Kidney epithelial cell (primary cell): ENCODE measurements at places on chromosomes 16 and 17. TPM values are rescaled to one million over a fixed set of nuclear protein-coding genes. Genes with fewer than 3 reads are reported as not detected.

TMC7 gene
- 0.75 and 1.6 TPM in 2 replicates for total RNA-seq

GSDMA gene
- not detected in 2 replicates for total RNA-seq

IGF2BP1 gene
- 10.2 and 10.4 TPM in 2 replicates for total RNA-seq

GRCh38 chr16:70809392-70810060 is 8.6 kb upstream of the VAC14 start:
- DNase-seq: no peak

- no peak for DNase-seq
These were observed 24.8 kb upstream of the PIK3R6 start for GRCh38 chr17:8892338-8892690.

GRCh38 chr17:72430611-72431432 is 310.0 kb downstream of the SOX9 start:
- no peak for DNase-seq

DNA sequence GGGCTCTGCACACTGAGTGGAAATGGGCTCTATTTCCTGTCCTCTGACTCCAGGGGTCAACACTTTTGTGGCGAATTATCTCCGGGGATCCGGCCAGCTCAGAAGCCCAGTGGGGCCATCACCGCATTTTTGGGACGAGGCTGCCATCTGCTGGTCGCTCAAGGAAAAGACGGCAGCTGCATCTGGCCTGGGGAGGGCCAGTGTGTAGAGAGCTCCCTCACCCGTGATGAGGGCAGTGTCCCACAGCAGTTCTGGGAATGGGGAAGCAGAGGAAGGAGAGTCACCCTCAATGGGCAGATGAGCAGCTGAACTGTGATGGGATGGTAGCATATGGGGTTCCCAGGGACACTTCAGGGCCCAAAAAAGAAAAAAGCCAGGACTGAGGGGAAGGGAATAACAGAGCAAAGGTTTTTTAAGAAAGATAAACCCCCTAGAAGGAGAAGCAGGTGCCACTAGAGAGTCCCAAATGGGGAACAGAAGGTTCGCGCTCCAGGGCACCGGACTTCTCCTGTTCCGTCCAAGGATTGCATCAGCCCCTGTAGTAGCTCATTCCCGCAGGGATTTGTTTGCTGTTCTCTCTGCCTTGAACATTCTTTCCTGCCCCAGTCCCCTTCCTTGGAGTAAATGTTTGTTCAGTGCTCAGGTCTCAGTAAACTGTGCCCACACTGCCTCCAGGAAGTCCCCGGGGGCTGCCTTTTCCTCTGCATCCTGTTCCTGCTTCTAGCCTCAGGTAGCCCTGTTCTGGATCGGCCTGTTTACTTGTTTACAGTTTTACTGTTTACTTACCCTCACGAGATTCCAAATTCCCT is 9.3 kb upstream of the ABCC12 start:
- DNase-seq: peak; percentile 7

DNA sequence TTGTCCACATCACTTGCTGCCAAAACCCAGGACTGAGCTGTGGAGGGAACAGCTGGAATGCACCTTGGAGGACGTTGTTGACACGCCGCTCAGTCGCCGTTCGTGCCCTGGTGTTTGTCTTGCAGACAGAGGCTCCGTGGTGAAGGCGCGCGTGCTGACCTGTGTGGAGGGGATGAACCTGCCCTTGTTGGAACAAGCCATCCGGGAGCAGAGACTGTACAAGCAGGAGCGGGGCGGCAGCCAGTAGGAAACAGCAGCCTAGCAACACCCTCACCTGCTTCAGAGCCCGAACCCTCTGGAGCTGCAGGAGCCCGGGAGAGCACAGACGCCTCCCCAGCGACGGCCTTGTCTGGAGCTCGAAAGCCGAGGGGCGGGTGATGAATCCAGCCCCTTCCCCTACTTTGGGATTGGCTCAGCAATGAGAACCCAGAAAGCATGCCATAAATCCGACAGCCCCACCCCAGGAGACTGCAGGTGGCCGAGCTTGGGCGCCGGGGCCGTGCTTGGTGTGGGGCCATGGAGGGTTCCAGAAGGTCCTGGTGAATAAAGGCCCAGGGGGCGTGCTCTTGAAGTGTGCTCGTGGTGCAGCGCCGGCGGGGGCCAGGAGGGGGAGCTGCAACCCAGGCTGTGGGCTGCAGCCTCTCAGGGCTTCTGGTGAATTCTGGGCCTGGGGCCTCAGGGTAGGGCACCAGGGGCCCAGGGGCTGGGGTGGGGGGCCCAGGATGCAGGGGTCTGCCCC is 470 bp upstream of the CDK3 start:
- no peak for DNase-seq

DNA sequence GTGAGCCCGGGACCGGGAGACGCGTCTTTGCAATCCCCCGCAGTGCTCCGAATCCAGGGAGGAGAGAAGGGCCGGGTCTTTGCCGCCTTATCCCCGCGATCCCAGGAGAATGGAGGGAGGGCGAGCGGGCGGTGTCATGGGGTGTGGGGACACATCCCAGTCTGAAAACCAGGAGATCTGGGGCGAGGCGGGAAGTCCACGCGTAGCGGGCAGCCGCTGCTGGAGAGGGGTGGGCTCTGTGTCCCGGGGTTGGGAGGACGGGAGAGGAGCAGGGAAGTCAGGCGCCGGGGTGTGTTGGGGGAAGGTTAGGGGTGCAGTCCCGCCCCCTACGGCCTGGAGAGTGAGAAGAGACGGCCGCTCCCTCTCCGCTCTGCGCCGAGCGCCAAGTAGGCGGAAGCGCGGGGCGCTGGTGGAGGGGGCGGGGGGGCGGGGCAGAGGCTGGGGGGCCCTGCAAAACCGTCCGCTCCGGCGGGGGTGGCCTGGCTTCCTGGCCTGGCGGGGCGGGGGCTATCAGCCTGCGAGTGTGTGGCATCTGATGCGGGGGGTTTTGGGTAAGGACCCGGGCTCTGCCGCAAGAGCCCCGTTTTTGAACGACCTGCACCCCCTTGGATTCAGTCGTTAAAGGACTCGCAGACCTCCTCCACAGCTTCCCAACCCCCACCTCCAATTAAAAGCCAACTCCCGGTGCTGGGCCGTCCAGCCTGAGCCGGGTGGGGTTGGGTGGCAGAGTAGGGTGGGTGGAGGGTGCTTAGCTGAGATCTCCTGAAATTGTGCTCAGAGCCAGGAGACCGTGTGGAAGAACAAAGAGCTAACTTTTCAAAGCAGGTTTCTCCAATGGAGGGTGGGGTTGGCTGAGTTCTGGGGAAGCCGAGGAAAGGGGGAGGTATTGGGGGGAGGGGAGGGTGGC is 654 bp downstream of the LASP1 start:
- DNase-seq: no peak

GRCh38 chr17:72125226-72125651 is 4.4 kb downstream of the SOX9 start:
- DNase-seq: no peak

DNA sequence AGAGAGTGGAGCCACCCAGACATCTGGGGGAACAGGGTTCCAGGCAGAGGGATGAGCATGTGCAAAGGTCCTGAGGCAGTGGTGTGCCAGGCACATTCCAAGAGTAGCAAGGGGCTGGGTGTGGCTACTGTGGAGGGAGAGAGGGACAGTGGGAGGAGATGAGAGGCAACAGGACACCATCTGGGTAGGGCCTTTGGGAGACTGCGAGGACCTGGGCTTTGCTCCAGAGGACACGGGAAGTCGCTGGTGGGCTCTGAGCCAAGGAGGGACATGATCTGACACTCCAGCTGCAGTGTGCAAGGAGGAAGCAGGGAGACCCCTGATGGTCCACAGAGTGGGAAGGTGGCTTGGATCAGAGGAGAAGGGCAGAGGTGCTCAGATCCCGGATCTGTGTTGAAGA is 56.7 kb upstream of the MED9 start:
- DNase-seq: no peak

DNA sequence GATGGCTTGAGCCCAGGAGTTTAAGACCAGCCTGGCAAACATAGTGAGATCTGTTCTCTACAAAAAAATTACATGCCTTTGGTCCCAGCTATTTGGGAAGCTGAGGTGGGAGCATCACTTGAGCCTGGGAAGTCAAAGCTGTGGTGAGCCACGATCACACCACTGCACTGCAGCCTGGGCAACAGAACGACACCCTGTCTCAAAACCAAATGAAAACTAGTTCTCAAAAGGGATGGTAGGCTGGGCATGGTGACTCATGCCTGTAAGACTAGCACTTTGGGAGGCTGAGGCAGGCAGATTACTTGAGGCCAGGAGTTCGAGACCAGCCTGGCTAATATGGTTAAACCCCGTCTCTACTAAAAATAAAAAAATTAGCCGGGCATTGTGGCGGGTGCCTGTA is 31.1 kb downstream of the PPM1D start:
- DNase-seq: no peak

DNA sequence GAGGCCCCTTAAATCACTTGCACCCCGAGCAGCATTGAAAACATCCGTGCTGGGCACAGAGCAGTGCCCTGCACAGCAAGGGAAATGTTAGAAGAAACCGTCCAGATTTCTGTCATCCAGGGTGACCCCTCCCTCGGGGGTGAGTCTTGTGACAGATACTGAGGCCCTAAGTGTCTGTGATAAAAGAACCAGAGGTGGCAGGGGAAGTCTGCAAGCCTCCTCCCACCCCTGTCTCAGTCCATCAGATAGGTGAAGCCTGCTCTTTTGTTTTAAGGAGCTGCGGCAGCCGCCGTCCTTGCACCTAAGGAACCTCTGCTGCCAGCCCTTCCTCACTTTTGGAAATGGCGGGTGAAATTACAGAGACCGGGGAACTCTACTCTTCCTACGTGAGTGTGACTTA is 845 bp upstream of the NAT9 start:
- no peak for DNase-seq
